ENCODE measurements at places on chromosomes 7 and 10.

GRCh38 chr7:100896732-100897608 is 1.3 kb upstream of the ACHE start:
- DNase-seq = peak; percentile 50

DNA sequence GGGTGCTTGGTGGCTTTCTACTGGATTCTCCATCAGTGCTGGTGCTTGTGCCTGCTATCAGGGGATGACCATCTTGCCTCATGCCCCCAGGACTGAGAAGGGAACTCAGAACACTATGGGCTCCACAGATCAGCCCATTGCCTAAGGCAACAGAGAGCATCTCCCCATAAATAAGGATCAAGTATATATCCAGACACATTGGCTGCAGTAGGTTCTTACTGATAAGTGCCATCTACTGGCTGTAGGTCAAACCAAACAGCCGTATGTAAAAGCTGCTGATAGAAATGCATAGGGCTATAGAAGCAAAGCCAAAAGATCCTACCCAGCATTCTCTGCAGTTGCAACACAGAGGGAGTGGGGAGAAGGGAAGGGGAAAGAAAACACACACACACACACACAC is 153.7 kb downstream of the CDK14 start:
- DNase-seq = no peak

DNA sequence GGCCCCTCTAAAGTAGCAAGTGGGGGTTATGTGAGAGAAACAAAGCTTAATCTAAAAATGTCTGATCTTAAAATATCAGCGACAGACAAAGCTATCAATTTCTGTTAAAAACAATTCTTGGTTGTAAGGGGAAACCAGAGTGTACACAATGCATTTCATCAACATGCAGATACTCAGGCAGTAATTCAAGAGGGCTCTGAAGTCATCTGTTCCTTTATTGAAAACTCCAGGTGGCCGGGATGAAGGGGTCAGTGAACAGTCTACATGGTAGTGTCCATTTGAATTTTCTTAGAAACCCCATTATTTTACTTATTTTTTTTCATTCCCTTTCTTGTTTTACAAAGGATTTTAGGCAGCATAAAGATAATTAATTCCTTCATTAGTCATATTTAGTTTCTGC is 36.7 kb upstream of the BTBD16 start:
- no peak for DNase-seq

DNA sequence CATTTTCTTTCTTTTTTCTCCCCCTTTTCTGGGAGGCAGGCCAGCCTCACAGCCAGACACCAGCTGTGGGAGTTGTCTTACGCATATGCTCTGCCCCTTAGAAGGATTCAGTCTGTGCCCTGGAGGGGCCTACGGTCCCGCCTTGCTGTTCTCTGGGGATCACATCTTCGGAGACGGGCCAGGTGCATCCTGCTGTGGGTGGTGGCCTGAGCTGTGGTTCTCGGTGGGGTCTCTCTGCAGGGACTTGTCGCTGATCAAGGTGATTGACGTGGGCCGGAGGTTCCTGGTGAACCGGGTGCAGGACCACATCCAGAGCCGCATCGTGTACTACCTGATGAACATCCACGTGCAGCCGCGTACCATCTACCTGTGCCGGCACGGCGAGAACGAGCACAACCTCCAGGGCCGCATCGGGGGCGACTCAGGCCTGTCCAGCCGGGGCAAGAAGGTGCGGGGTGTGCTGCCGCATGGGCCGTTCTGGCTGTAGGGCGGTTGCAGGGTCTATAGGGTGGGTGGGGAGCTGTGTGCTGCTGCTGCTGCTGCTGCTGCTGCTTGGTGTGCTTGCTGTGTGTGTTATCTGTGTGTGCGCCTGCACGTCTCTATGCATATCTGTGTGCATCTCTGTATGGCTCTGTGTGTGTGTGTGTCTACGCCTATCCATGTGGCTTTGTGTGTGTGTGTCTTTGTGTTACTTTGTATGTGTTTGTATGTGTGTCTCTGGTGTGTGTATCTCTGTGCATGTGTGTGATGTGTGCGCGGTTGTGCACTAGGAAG is 17.9 kb downstream of the PFKFB3 start:
- DNase-seq = no peak

- no peak for DNase-seq
These were observed 30.5 kb upstream of the AUTS2 start for GRCh38 chr7:69567800-69568199.

DNA sequence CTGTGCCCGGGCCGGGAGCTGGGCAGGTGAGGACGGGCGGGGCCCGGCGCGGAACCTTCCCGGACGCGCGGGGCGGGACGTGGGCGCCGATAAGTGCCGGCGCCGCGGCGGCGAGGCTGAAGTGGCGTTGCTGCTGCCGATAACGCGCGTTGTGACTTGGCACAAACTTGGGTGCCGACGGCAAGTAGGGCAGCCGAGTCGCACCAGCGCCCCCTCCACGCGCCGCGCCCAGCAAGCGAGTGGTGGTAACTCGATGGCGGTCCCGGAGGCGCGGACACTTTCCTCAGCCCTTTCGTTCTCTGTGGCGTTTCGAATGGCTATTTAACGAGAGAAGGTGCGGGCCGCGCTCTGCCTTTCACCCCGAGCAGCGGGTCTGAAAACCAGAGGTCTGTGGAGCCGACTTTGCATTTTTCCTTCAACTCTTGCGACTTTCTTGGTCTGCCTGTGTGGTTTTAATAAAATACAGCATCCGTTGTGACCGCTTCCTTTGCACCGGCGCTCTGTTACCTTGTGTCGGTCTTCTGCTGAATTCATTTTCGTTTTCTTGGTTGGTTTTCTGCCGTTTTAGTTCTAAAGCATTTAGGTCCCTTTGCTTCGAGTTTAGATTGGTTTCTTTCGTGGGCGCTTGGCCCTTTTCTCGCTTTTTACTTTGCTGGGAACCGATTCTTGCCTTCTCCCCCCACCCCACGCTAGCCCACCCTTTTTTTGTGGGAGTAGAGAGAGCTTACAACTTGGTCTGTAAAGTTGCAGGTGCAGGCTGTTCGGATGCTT is 701 bp downstream of the STK17A start:
- DNase-seq = peak; percentile 77

DNA sequence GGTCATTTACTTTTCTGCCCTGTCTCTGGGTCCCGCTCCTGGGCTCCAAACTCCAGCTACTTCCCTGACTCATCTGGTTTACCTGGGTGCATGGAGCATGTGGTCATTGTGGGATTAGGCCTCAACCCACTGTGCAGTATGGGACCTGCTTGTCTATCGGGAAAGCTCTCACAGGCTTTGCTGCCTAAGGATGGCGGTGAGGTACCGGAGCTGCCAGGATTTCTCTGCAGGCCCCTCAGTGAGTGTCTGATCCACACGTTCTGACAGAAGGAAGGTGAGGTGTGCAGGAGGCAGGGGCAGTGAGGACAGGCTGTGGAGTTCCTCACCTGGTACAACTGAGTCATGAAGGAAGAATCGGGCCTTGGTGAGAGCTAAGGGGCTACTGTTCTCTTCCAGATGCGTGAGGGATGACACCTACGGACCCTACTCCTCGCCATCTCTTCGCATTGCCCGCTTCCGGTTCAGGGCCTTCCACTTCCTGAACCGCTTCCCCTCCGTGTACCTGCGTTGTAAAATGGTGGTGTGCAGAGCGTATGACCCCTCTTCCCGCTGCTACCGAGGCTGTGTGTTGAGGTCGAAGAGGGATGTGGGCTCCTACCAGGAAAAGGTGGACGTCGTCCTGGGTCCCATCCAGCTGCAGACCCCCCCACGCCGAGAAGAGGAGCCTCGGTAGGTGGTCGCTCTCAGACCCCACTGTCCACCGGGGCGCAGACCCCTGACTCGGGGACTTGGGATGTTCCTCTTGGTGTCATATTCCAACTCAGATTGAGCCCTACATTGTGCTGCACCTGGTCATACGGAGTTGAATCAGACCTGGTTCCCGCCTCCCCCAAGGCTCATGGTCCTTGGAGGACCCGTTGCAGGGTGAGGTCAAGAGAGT is 56.7 kb downstream of the C10orf120 start:
- DNase-seq = no peak

DNA sequence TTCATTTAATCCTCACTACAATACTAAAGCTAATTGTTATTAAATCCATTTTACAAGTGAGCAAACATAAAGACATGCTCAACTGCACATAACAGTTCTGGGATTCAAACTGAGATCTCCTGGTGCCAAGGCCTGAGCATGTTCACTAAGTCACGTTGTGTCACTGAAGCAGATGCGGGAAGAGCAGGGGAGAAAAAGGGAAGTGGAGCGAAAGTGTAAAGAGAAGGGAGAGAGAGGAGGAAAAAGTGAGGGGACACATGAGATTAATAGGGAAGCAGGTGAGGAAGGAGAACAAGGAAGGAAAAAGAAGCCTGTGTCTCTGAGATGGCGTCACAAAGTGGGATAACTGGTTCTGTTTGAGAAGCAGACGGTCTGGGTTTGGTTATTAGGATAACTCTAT is 38.9 kb upstream of the KAT6B start:
- DNase-seq = no peak

- no peak for DNase-seq
These were observed 469.5 kb upstream of the ZMIZ1 start for GRCh38 chr10:78599122-78599853.

- peak; percentile 20 for DNase-seq
These were observed 119.7 kb upstream of the KLF14 start for GRCh38 chr7:130853503-130854279.

- no peak for DNase-seq
These were observed 140.0 kb downstream of the SORCS3 start for GRCh38 chr10:104780946-104781595.

DNA sequence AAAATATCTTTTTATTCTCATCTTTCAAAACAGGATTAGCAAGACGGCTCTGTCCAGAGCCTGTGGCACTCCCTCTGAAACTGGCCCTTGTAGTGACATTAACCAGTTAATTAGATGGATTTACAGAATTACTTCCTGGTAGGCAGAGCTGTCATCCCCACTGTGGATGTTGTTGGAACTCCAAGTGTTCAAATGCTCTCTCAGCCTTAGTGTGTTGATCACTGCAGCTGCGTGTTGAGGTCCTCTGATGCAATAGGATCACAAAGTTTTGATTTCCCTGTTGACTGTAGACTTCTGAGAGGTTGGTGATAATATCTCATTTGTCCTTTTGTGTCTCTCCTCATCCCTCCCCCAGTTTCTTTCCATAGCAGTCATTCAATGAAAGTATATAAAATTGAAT is 117.3 kb upstream of the CDK6 start:
- DNase-seq = no peak

GRCh38 chr7:38704751-38705150 is 73.6 kb upstream of the AMPH start:
- no peak for DNase-seq

- no peak for DNase-seq
These were observed 415.4 kb upstream of the LRRN3 start for GRCh38 chr7:110675383-110676103.

GRCh38 chr7:17315974-17316373 is 17.5 kb downstream of the AHR start:
- DNase-seq = no peak

DNA sequence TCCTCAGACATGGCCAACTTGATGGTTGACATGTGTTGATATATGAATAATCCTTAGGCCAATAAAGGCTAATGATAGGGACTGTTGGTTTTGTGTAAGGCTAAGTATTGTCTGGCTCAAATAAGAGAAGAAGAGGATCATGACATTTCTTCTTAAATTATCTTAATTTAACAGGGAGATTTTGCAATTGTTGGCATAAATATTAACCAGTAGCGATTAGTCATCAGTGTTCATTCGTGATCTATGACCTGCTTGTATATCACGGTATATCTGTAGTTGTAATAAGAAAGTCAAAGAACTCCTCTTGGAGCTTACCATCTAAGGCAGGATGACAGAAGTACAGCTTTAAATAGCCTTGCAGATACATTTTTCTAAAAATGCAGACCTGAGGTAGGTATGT is 196.4 kb downstream of the CREB5 start:
- DNase-seq = peak; percentile 57

DNA sequence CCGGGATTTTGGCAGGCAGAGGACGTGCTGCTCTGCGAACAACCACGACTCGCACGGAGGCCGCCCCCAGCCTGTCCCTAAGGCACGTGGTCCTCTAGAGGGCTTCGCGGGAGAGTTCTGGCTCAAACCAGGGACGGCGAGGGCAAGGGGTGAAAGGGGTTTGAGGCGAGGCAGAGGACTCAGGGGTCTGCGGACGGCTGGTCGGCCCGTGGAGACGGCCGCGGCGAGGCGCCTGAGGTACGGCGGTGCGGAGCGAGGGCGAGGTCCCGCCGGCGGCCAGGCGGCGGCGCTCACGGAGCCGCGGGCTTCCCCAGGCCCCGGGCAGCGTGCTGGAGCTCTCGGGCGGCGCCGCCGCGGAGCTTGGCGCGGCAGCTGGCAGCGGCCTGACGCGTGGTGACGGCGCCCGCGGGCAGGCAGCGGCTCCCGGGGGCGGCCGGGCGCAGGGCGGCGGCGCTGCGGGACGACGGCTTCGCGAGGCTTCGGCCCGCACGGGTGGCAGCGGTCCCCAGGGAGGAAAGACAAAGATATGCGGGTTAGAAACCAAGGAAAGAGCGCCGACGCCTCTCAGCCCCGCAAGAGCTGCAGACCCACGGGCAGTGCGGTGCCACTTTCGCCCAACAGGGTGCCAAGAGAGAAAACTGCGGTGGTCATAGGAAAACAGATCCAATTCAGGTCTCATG is 44.8 kb downstream of the ZNF800 start:
- peak; percentile 87 for DNase-seq

DNA sequence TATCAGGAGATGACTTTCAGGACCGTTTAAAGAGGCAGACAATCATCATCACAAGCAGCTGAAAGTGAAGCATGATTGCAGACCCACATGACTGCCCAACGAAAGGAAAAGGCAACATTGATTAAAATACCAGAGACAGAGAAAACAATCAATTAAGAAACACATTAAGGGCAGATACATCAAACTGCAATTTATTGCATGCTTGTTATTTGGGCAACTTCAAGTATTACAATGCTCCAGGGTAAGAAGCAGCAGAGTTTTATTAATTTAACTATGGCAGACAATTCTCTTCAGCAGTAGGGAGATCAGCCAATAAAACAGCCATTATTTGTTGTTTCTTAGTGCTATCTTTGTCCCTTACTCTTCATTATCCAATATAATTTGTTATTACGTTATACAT is 367.7 kb upstream of the HPS1 start:
- DNase-seq = no peak

DNA sequence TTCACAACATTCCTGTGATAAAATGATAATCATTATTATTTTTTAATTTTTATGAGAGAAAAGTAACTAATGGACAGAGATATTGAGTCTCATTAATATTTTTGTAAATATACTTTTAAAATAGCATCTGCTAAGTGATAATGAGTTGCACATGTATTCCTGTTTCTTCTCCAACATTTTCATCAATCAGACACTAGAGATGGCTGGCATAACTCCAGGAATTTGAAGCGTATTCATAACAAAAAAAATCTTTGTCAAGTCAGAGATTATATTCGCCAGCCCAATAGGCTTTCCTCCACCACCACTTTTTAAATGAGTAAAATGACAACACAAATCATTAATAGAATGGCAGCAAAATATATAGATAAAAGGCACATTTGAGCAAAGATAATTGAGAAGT is 524.0 kb upstream of the KCND2 start:
- DNase-seq = no peak
